ENCODE measurements at places on chromosomes 5 and 9.

- DNase-seq: no peak
These were observed at the start of gene PTGR1 for GRCh38 chr9:111599092-111599954. PTGR1 (minus strand) TSS chr9:111599647; CDS start chr9:111597422, 2,225 bp downstream.

DNA sequence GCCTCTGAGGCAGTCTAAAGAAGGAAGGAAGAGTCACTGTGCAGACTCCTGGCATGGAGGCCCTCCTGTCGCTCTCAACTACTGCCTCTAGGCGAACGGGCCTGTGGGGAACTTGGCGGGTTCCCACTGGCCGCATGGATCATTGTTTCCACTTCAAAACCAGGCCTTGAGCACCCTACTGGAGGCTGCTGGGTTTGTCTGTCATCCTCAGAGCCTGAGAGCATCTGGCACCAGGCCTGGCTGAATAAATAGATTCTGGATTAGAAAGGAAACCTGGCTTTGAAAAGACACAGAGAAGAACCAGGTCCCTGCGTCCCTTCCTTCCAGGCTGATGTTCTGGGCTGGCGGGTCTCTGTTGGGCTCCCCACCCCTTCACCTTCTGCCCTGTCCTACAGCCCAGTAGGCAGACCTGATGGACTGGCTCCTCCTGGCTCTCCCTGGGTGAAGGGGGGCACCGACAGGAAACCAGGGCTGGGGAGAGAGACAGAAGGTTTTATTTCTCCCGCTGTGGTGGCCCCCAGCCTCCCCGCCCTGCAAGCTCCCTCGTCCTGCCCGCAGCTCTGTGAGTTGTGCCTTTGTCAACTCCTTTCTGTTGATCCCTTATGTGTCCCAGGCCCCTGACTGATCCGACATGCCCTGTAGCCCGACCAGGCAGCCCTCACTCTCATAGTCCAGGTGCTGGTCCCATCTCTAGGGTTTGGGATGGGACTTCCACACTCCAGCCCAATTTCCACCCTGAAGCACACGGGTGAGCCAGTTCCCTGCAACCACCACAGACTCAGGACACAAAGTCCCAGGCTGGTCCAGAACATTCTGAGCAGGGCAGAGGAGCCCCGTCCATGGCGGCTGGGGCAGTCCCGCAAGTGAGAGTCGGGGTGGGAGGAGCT is 50.1 kb downstream of the ADAMTS2 start:
- no peak for DNase-seq

DNA sequence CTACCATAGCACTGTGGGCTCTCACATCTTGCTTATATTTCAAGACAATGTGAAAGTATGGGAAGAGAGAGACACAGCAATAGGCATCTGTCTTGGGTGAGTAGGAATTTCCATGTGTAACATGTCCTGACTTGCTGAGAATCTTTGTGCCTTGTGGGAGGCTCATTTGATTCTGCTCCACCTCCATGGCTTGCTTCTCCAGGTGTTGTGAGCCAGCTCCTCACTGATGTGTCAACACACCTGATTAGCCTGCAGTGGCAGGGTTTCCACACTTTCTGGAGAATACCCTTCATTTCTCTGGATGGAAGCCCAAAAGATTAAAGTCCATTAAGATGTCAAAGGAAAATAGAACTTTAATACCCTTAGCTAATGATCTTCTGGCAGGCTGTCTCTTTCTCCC is 613.6 kb downstream of the ZNF608 start:
- no peak for DNase-seq

GRCh38 chr5:168843277-168844015 is 264.3 kb upstream of the PANK3 start:
- no peak for DNase-seq

- no peak for DNase-seq
These were observed 51.5 kb downstream of the PCSK1 start for GRCh38 chr5:96381526-96381925.

- DNase-seq: no peak
These were observed 147.2 kb upstream of the IRX2 start for GRCh38 chr5:2898661-2899060.

DNA sequence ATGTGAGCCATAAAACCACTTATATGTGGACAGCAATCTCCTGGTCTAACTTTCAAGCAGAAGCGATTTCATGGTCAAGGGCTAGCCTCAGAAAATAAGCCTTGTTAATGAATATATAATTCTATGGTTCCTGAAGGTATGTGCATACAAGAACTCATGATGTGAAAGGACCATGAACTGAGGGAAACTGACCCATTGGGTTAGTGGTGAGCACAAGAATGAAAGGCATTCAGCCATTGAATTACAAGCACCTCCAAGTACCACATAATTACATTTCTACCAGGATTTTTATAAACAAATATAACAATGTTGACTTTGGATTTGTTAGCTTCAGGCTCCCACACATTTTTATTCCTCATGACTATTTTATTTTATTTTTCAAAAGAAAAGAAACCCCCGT is 459.0 kb downstream of the TLE4 start:
- DNase-seq: no peak

- no peak for DNase-seq
These were observed 6.4 kb downstream of the ISCA1 start for GRCh38 chr9:86275962-86276361.

DNA sequence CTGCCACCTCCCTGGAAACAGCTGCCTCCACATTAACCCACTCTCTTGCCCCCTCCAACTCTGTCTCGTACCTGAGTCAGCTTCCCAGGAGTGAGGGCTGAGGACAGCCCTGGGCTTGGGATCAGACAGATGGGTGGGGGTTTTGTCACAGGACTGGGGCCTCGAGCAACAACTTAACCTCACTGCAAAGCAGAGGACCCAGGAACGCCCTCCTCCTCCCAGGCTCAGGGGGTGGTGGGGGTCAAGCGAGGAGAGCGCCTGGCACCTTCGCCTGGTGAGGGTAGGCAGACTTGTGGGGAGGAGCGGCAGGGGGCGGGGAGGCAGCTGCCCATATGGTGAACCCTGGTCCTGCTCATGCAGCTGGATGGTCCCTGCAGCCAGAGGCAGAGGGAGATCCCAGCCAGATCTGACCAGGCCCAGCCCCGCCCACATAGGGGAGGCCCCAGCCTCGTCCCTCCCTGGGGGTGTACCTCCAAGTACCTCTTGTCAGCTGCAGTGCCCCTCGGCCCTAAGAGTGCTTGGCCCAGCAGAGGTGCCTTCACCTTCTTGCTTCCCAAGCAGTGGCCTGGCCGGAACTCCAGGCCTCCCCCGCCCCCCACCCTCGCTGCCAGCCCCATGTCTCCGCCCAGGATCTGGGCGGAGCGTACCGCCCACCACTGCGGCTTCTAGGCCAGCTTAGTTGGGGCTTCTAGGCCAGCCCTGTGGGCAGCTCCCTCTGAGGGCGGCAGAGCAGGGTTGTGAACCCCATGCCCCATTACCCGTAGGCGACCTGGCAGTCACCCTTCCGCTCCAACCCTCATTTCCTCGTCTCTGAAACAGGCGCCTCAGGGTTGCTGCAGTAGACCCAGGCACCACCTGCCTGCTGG is at the start of gene SARDH:
SARDH (minus strand) TSS at position 579 of the 866 bp plus-strand sequence. CDS start 4,179 bp downstream, outside the sequence.
- peak; percentile 27 for DNase-seq

DNA sequence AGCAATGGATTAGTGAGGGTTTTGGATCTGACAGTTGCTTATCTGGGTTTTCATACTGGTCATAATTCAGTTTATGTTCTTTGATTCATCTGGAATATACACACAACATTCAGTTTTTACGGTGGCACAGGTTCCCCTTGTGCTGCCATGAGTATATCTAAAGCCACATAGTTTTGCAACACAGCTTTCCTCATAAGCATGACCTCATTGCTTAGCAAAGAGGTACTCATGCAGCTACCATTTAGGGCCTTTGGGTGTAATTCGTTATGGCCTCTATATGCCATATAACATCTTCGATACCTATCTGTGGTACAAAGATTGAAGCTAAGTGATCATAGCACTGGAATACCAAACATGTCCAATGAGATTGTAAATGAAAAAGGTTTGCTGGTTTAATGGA is 2.9 kb upstream of the RBM22 start:
- no peak for DNase-seq

- no peak for DNase-seq
These were observed 264.9 kb downstream of the PIK3R1 start for GRCh38 chr5:68480335-68480940.

- no peak for DNase-seq
These were observed 48.0 kb downstream of the RAB14 start for GRCh38 chr9:121153642-121154041.

DNA sequence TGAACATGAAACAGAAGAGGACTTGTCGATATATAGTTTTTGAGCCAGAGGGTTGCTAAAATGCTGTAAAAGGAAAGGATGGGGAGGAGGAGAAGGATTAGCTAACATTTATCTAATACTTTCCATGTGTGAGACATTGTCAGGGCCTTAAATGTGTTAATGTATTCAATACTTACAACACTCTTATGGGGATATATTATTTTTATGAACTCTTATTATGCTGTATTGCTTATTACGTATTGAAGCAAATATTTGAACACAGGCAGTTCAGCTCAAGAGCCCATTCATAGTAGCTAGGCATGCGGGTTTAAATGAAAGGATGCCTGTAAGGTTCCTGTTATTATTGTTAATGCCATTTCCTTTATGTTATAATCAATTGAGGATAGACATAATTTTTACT is 391.5 kb downstream of the CCDC171 start:
- no peak for DNase-seq

- DNase-seq: no peak
These were observed 389.1 kb upstream of the ST8SIA4 start for GRCh38 chr5:101292199-101292598.

DNA sequence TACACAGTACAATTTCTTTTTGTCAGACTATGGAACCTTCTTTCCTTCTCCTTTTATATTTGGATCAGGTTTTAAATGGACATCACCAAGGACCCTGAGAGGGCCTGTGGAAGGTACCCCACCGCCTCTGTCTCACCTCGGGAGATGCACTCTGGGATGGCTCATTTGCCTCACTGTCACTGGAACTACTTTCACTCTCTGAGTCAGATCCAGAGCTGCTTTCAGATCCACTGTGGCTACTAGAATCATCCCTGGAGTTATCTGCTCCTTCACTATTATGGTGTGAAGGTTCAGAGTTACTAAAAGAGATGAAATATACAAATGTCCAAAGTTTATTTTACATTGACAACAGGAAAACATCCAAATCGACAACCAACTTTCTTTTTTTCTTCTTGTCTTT is 24.6 kb downstream of the LEAP2 start:
- DNase-seq: no peak

DNA sequence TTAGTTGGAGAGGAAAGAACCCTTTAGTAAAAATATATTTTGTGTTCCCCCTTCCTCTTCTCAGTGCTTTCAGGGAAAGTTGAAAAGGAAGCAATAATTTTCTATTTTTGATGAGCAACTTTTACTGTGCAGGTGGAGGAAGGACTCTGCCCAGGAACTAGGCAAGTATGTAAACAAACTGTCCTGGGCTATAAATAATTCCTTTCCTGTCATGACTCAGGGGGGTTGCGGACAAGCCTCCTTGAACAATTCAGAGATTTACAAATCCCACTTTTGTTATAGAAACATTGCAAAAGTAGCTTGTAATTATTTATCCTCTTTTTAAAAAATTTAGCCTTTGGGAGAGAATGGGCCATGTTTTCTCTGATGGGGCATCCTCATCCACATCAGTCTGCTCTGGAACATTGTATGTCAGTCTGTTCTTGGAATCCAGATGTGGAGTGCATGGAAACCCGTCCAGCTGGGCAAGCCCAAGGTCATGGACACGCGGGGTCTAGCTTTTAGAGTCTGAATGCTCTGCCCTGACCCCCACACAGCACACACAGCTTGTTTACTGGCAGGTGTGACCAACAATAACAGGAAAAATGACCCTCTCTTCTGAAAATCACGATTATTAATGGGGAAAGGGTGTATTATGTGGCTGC is 127.6 kb downstream of the GADD45G start:
- no peak for DNase-seq

GRCh38 chr9:13358128-13358527 is 78.6 kb upstream of the MPDZ start:
- no peak for DNase-seq

GRCh38 chr9:93298498-93299417 is 114.8 kb downstream of the WNK2 start:
- no peak for DNase-seq

DNA sequence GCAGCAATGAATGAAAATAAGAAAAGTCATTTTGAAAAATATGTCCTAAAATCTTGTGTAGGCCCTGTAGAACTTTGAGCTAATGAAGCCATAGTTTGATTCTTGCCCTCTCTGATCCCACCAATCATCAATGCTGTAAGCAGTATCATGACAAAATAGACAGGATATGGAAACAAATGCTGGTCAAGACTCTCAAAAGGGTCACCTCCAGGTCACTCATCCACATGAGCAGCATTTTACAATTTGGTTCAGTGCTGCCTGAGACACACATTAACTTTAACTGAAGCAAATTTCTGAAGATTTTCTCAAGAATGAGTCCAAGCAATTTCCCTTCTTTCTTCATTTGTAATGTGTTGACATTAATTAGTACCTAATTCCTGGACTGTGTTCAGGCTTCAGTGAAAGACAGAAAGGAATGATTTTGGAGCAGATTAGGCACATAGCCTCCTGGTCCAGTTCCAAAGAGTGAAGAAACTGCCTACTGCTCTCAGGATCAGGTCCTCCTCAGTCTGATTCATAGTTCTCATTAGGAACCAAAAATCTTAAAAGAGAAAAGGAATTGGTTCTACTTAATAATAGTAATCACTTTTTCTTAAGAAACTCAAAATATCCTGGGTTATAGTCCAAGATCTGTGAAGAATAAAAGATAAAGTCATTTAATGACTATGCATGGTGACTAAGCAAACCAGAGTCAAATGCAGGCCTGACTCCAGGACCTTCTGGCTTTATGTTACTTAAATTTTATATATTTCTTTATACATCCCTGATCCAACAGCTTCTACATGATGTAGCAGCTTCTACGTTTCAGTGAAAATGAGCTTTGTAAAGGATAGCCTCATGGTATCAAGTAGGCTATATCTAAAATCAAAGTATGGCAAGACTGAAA is 192.1 kb upstream of the RGMB start:
- DNase-seq: no peak

- no peak for DNase-seq
These were observed 17.9 kb upstream of the PAM start for GRCh38 chr5:102737161-102737560.

DNA sequence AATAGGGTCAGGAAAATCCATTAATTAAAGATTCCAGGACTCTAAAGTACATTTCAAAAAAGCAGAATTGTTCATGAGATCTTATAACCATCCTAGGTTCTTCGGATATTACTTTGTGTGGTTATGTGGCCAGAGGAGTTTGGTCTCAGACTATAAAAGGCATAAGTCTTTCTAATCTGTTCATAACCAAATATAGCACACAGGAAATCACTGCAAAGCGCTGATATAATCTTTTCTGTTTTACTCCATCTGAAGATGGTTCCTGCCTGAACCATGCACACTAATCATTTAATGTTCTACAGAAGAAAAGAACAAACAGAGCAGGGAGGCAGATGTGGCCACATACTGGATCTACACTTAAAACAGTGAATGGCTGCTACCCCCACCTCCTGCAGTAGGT is 182.8 kb downstream of the SEMA5A start:
- DNase-seq: no peak

DNA sequence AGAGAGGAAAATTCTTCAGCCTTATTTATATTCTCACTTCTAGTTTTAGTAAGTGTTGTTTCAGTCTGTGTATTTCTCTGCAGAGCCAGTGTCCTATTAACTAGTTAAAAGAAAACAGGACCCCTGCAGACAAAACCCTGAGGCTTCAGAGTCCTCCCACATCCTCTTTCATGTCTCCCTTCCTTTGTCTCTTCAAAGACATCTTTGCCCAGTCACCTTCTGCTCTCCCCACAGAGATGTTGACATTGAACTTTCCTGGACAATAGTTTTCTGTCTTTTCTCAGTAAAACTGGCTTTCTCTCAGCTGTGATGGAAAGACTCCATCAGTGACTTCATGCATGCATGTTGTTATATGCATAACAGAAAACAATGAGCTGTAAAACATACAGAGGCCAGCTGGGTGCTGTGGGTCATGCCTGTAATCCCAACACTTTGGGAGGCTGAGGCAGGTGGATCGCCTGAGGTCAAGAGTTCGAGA is 20.2 kb downstream of the GRAMD2B start:
- no peak for DNase-seq
